Cardiac muscle cell (in vitro differentiated cells and primary cell): ENCODE measurements at places on chromosomes 6 and 20.

GRCh38 chr6:44115866-44116265 lies 11.4 kb downstream of the MRPL14 start:
- peaks cover 20% of the 10 kb centered on the region for H3K36me3 ChIP-seq
- no peak overlapping the region for H3K27ac ChIP-seq
- H3K4me1 ChIP-seq = peaks cover 8% of the 10 kb centered on the region
- H3K27me3 ChIP-seq = no peaks in the 10 kb centered on the region
- no peak overlapping the region for H3K4me3 ChIP-seq

DNA sequence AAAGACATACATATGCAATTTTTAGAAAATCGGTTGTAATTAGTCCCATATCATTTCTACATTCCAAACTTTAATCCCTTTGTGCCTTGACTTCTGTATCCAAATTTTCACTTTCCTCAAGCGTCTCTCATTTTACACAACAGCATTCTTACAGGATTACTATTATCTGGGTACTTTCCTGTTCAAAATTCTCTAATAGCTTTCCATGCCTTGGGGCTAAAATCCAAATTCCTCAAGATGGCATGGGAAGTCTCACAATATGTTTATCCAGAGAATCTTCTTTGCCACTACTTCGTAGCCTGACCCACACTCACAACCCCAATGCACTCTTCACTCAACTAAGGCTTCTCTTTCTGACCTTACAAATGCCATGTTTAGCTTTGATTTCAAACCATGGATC lies 125.0 kb downstream of the TBX18 start:
- H3K4me1 ChIP-seq = peaks cover 23% of the 10 kb centered on the region
- H3K27ac ChIP-seq = no peak overlapping the region
- H3K36me3 ChIP-seq = no peaks in the 10 kb centered on the region
- no peak overlapping the region for H3K4me3 ChIP-seq
- no peak for DNase-seq

DNA sequence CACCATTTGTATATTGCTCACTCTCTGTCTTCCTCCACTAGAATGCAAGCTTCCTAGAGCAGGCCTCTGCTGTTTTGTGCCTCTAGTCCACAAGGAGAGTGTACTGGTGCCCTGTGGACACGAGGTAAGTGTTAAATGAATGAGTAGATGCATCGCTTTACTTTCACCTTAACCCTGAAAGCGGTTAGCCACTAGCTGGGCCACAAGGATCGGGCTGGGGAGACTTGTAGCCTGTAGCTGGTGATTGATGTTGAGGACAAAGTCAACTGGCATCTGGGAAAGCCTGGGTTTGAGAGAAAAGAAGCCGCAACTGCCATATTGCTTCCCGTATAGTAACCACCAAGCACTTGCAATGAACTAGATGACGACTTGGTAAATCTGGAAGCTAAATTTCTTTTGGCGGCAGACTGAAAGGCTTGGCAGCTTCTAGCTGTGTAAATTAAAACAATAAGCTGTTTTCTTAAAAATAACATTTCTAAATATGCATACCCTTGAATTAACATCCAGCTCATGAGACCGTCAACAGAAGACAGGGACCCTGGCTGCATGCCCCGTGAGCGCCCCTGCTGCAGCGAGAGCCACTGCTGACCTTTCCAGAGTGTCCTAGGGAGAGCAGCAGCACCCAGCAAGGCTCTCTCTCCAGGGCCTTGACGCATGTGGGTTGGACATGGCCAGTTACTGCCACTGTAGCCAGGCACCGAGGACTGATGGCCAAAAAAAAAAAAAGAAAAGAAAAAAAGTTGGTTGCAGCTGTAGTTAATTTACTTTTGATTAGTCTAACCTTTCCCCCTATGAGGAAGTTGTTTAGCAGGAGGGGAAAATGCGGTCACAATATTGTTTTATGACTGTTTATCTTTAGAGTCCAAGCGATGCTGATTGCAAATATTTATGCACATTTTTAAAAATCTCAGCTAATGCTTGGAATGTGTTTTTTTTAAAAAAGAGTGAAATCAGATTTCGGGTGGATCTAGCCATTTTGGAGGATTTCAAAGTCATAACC lies 315.1 kb downstream of the TFAP2C start:
- H3K27ac ChIP-seq = no peak overlapping the region
- no peaks in the 10 kb centered on the region for H3K4me1 ChIP-seq
- H3K36me3 ChIP-seq = no peaks in the 10 kb centered on the region
- DNase-seq = no peak
- H3K27me3 ChIP-seq = peaks cover 17% of the 10 kb centered on the region

DNA sequence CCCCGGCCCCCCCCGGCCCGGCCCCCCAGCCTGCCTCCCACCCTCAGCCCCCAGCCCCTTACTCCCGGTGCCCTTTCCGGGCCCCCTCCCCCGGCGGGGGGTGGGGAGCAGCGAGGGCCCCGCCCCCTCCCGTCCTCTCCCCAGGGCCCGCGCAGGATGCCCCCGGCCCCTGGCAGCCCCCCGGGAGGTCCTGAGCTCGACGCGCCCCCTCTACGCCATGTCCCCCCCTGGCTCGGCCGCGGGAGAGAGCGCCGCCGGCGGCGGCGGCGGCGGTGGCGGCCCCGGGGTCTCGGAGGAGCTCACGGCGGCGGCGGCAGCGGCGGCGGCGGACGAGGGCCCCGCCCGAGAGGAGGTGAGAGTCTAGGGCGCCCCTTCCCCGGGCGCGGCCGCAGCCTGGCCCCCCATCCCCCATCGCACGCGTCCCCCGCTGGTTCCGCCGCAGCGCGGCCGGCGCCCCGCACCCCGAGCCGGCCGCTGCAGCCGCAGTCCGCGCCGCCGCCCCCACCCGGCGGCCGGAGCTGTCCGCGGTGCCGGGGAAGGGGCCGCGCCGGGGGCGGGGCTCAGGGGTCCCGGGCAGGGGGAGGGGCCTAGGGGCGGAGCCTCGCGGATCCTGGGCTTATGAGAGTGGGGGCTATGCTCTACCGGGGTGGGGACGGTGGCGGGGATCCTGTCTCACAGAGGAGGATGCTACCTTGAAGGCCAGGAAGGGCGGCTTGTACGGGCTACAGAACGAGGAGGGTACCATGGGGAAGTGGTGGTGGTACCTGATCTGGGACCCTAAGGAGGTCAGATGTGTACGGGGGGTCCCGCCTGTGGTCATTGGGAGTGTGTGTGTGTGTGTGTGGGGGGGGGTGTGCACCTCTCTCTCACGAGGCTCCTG lies 516 bp downstream of the TMEM151B start:
- H3K27ac ChIP-seq = no peak overlapping the region
- DNase-seq = peak; percentile 80
- H3K4me3 ChIP-seq = peak overlapping the region; percentile 52

GRCh38 chr6:124977067-124977908 lies 15.1 kb downstream of the RNF217 start:
- no peaks in the 10 kb centered on the region for H3K27me3 ChIP-seq
- H3K4me1 ChIP-seq = no peaks in the 10 kb centered on the region
- no peak overlapping the region for H3K4me3 ChIP-seq
- DNase-seq = peak; percentile 40

- no peaks in the 10 kb centered on the region for H3K27me3 ChIP-seq
- H3K4me1 ChIP-seq = peaks cover 10% of the 10 kb centered on the region
- H3K4me3 ChIP-seq = no peak overlapping the region
Measured at GRCh38 chr6:147160593-147160992, 43.6 kb upstream of the STXBP5 start.

- H3K36me3 ChIP-seq = no peaks in the 10 kb centered on the region
- no peak for DNase-seq
- no peaks in the 10 kb centered on the region for H3K27me3 ChIP-seq
- H3K4me1 ChIP-seq = no peaks in the 10 kb centered on the region
Measured at GRCh38 chr6:148602136-148602535, 144.7 kb upstream of the UST start.

DNA sequence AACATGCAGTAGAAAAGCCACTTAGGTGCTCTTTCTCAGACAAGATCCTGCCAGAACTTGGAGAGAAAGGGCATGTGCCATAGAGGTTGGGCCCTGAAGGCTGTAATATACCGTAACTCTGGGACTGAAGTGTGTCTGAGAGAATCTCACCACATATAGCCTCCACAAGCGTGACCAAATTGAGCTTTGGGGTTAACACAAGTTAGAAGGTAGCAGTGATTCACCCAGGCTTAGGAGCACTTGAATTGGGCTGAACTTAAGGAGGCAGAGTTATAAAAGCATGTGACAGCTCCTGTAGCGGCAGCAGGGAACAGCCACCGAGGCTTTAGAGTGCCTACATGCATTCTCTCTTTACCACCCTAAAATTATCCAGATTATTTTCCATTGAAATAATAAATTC lies 361.6 kb downstream of the PHF3 start:
- no peak for DNase-seq
- H3K27me3 ChIP-seq = no peaks in the 10 kb centered on the region
- H3K4me1 ChIP-seq = peaks cover 9% of the 10 kb centered on the region
- H3K27ac ChIP-seq = no peak overlapping the region

- no peaks in the 10 kb centered on the region for H3K36me3 ChIP-seq
- no peaks in the 10 kb centered on the region for H3K27me3 ChIP-seq
- no peak overlapping the region for H3K27ac ChIP-seq
- no peaks in the 10 kb centered on the region for H3K4me1 ChIP-seq
- no peak overlapping the region for H3K4me3 ChIP-seq
Measured at GRCh38 chr6:36940027-36940426, 14.5 kb upstream of the PI16 start.

DNA sequence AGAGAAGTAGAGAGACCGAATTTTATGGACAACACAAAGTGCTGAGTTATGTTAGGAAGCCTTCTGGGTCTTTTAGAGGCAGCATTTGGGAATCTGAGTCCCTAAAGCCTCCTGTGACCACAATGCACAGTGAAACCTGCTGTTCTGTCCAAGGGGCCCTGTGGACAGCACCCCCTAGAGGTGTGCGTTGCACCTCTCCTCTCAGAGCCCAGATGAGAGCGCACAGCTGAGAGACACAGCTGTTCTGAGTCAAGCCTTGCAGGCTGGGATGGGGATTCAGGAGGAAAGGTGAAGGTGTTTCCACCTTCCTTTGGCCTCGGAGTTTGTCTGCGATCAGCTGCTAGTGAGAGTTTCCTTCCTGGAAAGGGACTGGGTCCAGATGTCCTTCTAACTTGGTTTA lies 13.0 kb downstream of the PCK1 start:
- no peak overlapping the region for H3K27ac ChIP-seq
- no peak overlapping the region for H3K4me3 ChIP-seq
- no peaks in the 10 kb centered on the region for H3K4me1 ChIP-seq
- H3K27me3 ChIP-seq = no peaks in the 10 kb centered on the region
- no peaks in the 10 kb centered on the region for H3K36me3 ChIP-seq

GRCh38 chr20:21234806-21235483 lies 68.2 kb upstream of the XRN2 start:
- no peaks in the 10 kb centered on the region for H3K4me1 ChIP-seq
- DNase-seq = no peak
- no peak overlapping the region for H3K4me3 ChIP-seq
- H3K27ac ChIP-seq = no peak overlapping the region
- H3K27me3 ChIP-seq = no peaks in the 10 kb centered on the region
- no peaks in the 10 kb centered on the region for H3K36me3 ChIP-seq

GRCh38 chr20:21090721-21091120 lies 15.4 kb downstream of the LINC00237 start:
- DNase-seq = no peak
- H3K27ac ChIP-seq = no peak overlapping the region
- no peaks in the 10 kb centered on the region for H3K36me3 ChIP-seq
- H3K27me3 ChIP-seq = peaks cover 13% of the 10 kb centered on the region
- peaks cover 4% of the 10 kb centered on the region for H3K4me1 ChIP-seq
- H3K4me3 ChIP-seq = no peak overlapping the region

DNA sequence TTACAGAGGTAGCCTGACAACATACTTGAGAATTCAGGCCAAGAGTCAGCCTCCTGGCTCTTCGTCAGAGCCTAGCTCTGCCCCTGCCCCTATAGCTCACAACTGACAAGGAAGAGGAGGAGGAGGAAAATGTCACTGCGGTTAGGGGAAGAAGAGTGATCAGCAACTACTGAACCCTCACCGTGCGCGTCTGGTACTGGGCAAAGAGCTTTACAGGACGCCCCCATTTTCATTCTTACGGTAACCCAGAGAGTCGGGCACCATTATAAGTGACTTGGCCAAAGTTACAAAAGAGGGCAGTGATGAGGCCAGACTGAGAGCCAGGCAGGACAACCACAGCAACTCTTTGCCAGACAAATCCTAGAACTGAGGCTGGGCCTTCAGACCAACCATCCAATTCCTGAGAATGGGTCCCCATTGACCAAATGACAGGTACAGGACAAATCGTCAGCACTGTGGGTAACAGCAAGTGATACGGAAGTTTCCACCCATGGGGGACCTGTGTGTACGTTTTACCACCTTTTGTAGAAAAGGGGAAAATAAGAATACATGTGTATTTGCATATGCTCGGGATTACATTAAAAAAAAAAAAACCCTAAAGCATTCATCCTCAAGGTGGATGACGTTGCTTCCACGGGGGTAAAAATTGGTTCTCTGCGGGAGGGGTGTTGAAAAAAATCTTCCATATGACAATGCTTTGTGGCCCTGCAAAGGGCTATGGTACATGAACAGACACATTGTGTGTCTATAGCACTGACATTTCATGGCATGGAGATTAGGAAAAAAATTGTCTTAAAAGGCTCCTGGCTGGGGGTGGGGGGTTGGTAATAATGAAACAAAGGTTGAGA lies 118.0 kb downstream of the NFATC2 start:
- H3K27ac ChIP-seq = no peak overlapping the region
- H3K4me1 ChIP-seq = peaks cover 24% of the 10 kb centered on the region
- no peak overlapping the region for H3K4me3 ChIP-seq
- no peak for DNase-seq

DNA sequence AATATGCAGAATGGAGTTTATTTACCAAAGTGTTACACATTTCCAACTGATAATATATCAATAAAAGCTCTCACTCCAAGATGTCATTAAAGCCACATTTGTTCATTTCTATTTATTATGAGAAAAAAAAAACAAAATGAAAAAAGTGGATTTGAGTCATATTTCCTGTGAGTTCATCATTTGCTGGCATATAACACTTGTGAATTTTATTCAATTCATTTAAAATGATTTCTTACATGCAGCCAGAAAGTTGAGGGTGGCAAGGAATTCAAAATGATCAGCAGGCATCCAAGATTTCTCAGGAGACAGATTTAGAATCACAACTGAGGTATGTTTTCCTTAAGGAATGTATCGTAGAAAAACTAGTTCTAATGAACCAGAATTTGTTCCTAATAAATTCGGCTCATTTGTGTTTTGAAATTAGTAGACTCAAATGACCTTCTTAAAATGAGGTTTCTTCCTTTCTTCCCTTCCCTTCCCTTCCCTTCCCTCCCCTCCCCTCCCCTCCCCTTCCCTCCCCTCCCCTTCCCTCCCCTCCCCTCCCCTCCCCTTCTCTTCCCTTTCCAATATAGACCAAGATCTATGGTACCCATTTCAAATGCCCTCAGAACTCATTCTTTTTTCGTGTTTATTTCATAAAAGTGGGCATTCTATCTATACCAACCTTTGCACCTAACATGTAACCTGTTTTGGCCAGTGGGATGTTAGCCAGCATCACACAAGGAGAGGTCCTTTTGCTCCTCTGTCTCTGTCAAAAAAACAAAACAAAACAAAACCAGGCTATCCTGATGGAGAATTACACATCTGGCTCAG lies 357.9 kb upstream of the TSHZ2 start:
- H3K36me3 ChIP-seq = no peaks in the 10 kb centered on the region
- H3K4me1 ChIP-seq = no peaks in the 10 kb centered on the region
- H3K27me3 ChIP-seq = no peaks in the 10 kb centered on the region
- no peak overlapping the region for H3K4me3 ChIP-seq
- H3K27ac ChIP-seq = no peak overlapping the region
- DNase-seq = no peak
